Activated T-helper 1 cell treated with Interleukin-2 at 50 U/mL for 16 hours (primary cell): ENCODE measurements at places on chromosomes 12 and 14.
A peak's percentile ranks its signal among the peaks of the same experiment; 100 is the strongest.

- DNase-seq, result no peak
Observed at GRCh38 chr14:60485598-60486251, at the start of gene C14orf39. Gene C14orf39, minus strand, starts transcription at chr14:60486063. Its CDS starts 985 bp downstream, at chr14:60485078.

DNA sequence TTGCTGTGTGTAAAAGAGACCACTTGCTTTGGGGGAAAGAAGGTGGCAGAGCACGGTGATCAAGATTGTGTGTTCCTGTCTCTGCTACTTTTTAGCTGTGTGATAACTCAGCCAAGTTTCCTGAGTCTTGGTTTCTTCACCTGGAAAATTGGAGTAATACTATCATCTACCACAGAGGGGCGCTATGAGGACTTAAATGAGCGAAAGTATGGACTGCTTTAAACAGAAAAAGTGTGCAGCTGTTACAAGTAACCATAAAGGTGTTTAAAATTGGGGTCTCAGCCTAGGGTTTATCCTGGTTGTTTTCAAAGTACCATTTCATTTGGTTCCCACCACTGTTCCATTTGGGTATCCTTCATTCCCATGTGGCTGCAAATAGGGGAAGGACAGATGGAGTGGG is 65.9 kb upstream of the WSCD2 start:
- no peak for DNase-seq

DNA sequence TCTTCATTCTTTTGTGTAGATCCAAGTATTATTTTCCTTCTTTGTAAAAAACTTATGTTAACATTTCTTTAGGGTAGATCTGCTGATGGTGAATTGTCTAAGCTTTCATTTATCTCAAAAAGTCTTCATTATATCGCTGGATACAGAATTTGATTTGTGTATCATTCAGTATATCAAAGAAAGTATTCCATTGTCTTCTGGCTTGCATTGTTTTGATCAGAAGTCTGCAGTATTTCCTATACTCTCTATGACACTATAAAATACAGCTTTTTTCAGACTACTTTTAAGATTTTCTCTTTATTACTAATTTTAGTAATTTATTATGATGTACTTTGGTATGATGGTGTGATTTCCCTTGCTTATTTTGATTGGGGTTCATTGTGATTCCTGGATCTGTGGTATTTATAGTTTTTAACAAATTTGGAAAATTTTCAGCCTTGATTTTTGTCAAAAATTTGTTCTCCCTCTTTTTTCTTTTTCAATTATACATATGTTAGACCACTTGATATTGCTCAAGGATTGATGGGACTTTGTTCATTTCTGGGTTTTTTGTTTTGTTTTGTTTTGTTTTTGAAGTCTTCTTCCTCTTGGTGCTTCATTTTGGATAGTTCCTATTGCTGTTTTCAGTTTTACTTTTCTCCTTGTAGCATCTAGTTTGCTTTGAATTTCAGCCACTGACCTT is 176.5 kb downstream of the ZFP36L1 start:
- no peak for DNase-seq

- peak; percentile 49 for DNase-seq
Observed at GRCh38 chr12:57001448-57001906, 4.9 kb downstream of the ZBTB39 start.

- no peak for DNase-seq
Observed at GRCh38 chr12:74741112-74741511, 203.5 kb downstream of the ATXN7L3B start.

GRCh38 chr12:124384299-124384894 is 89.5 kb downstream of the RFLNA start:
- no peak for DNase-seq

DNA sequence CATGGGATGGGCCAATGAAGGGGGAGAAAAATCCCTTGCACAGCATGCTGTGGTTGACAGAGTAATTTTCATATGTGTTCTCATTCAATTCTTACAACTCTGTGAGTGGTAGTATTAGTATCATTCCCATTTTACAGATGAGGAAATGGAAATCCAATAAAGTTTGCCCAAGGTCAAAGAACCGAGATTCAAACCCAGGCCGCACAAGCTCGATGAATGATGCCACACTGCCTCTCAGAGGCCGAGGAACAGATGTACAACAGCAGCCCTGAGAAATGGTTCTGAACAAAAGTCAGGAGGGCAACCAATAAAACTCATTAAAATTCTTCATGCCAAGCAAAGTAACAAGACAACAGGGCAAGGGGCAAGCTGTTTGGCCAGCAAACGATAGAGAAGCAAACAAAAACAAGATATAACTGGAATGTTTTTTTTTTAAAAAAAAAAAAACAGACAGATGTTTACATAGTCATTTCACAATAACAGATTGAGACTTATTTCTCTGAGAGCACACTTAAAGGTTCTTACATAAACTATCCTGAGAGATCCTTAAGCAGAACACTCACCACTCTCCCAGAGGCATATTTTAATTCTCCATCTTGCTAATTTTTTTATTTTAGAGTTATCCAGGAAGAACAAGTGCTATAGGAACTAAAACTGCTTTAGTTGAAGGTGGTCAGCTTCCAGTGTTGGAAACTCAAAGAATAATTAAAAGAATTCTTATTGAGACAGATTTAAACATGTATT is 85.8 kb downstream of the EXOC5 start:
- no peak for DNase-seq
